NCI-H1417 treated with DMSO at 0.1 percent for 48 hours (cell line): ENCODE measurements at places on chromosomes 7 and 10.

GRCh38 chr7:69864822-69865221 is 266.5 kb downstream of the AUTS2 start:
- no peak for DNase-seq

GRCh38 chr7:20305726-20306125 is 25.0 kb upstream of the ITGB8 start:
- DNase-seq = no peak

GRCh38 chr10:19431622-19432351 is 383.2 kb downstream of the MALRD1 start:
- DNase-seq = no peak

DNA sequence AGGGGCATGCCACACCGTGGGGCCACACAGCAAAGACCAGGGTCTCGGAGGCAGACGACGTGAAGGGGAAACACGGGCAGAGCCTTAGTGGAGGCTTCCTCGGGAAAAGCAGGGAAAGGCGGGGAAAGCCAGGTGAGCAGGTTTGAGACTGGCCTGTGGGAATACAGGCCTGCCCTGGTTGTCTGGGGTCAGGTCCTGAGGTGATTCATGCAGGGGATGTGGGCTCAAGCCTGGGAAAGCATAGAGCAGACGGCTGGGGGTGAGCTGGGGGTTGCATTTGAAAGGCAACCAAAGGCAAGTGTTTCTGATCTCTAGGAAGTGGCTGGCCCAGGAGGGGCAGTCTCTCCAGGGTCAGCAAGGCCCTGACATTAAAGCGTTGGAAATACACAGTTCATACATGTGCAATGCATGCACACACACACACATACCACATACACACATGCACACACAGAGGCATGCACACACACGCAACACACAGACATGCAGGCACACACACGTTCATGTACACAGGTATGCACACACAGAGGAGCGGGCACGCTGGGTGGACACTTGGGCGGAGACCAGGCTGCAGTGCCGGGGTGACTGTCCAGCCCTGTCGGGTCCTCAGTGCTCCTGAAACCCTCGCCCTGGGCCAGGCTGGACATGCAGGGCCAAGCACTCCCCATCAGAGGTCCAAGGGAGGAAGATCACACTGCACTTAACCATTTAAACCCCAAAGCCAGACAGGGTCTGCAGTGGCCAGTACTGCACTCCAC is 51.8 kb downstream of the DPYSL4 start:
- no peak for DNase-seq

DNA sequence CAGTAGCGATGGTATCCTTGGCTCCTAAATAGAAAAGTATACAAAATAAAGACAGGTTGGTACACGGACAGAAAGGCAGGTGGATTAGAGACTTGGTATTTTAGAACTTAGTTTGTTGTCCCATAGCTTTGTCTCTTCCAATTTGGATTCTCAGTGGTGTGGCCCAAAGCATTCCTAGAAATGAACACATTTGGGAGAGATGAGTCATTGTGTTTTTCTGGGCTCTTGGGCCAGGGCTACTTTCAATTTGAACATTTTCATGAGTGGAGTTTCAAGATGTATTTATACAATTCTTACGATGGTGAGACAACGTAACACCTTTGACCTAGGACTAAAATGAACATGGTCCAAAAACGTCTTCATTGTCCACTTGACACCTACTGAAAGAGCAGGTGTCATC is 225.1 kb upstream of the YAE1 start:
- DNase-seq = no peak

DNA sequence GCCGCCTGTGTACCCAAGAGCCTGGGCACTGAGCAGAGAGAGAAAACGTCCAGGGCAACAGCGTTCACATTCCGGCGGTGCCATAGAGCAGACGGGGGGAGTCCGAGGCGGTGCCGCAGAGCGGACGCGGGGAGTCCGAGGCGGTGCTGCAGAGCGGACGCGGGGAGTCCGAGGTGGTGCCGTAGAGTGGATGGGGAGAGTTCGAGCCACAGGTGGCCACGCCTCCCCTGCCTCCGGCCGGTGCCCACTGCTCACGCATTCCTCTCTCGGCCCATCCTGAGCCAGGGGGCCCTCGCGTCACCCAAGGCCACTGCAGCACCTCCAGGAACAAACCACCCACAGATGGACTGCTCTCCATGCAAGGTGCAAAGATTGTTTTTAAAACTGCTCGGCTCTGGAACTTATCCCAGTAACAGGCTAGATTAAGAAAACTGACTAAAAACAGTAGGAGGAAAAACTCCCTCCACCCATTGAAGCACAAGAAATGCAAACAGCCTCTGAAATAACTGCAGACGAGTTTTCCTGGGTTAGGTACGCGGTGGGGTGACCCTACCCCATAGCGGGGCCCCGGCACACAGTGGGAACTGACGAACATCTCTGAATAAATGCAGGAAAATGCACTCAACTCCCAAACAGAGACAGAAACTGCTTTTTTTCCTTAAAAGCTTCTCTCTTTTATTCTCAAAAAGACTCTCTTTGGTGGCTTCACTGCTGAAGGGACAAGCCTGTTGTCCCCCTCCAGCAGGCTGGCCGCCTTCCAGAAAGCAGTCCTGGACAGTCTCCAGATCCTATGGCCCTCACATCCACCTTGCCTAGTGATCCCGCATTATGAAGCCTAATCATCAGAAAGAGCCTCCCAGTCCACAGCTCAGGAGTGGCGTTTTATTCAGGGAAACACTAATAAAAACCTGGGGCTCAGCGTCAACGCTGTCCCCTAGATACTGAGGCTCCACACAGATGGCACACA is 55.9 kb downstream of the DIP2C start:
- no peak for DNase-seq

GRCh38 chr7:148918058-148918596 is 34.0 kb upstream of the EZH2 start:
- no peak for DNase-seq

DNA sequence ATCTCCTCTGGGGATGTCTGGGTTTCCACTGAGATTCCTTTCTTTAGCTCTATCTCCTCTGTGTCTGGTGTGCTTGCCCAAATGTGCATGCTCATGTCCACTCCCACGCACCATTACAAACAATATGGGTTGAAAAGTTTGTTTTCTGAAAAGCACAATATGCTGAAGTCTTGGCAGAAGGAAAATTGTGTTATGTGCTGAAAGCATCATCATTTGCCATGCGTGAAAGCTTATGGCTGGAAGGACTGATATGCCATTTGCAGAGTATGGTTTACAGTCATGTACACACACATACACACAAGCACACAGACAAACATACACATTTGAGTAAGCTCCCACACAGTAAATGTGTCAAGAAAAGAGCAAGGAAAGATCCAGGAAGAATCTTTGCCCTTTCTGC is 231.6 kb downstream of the SORCS3 start:
- DNase-seq = no peak

GRCh38 chr10:60172363-60172990 is 217.2 kb downstream of the ANK3 start:
- DNase-seq = no peak
